ENCODE measurements at places on chromosomes 1 and 21. TPM values are rescaled to one million over a fixed set of nuclear protein-coding genes. Genes with fewer than 3 reads are reported as not detected.

The CRP gene
- total RNA-seq = not detected

The LRRC53 gene
- total RNA-seq = not detected

The OR2L5 gene
- total RNA-seq = not detected

The RPS27 gene
- total RNA-seq = 5,494 TPM

The INSRR gene
- not detected for total RNA-seq

The TMEM82 gene
- not detected for total RNA-seq

The AXDND1 gene
- not detected for total RNA-seq

The IGSF9 gene
- not detected for total RNA-seq

The MFSD2A gene
- total RNA-seq = 3.1 TPM

The SLC37A1 gene
- 7.2 TPM for total RNA-seq

The CYP4A11 gene
- total RNA-seq = not detected

The CPT2 gene
- total RNA-seq = 28.2 TPM

The KISS1 gene
- not detected for total RNA-seq

The CLCA2 gene
- total RNA-seq = 0.08 TPM

The LRRIQ3 gene
- total RNA-seq = 0.55 TPM

The KRTAP12-2 gene
- total RNA-seq = not detected

The UBE2Q1 gene
- 147 TPM for total RNA-seq

The DMRTA2 gene
- total RNA-seq = 0.21 TPM

The IQCC gene
- 3.1 TPM for total RNA-seq

The LMO4 gene
- total RNA-seq = 13.7 TPM

The SPRR3 gene
- not detected for total RNA-seq

The PTPN7 gene
- total RNA-seq = not detected

The CELA3B gene
- not detected for total RNA-seq

The CASZ1 gene
- total RNA-seq = 0.69 TPM

The PUM1 gene
- 29.5 TPM for total RNA-seq

The IL22RA1 gene
- total RNA-seq = 0.77 TPM

The KCNH1 gene
- 8.0 TPM for total RNA-seq

The IL19 gene
- total RNA-seq = not detected

The ASH1L gene
- total RNA-seq = 21.2 TPM

The FTCD gene
- not detected for total RNA-seq

The COL8A2 gene
- not detected for total RNA-seq

The OR2M3 gene
- not detected for total RNA-seq

The IL20 gene
- total RNA-seq = not detected

The FLG gene
- not detected for total RNA-seq

The PLCH2 gene
- 0.03 TPM for total RNA-seq

The JAM2 gene
- total RNA-seq = 0.26 TPM

The LIN28A gene
- not detected for total RNA-seq

The DEPDC1 gene
- total RNA-seq = 27.6 TPM

The FNDC10 gene
- 7.1 TPM for total RNA-seq

The BNIPL gene
- total RNA-seq = 0.11 TPM

The RAB7B gene
- 2.6 TPM for total RNA-seq
